Occipital lobe (tissue), 3 donors: ENCODE measurements at places on chromosomes 2 and 18. TPM values are rescaled to one million over a fixed set of nuclear protein-coding genes. Genes with fewer than 3 reads are reported as not detected.

The ARHGAP28 gene
- total RNA-seq: 21.2 TPM

GRCh38 chr18:65975536-65975935, 224.7 kb downstream of the CDH7 start:
- no peak for DNase-seq

DNA sequence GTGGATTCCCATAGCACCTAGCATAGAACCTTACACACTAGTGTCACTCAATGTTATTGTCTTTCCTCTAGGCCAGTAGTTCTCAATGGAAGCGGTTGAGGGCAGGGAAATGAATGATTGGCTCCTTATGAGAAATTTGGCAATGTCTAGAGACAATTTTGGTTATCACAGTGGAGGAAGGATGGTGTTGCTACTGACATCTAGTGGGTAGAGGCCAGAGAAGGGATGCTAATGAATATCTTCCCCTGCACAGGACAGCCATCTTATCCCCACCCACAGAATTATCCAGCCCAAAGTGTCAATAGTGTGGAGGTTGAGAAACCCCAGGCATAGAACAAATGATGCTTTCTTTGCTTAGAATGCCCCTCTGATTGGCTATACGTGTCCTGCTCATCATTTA, 15.8 kb downstream of the C18orf63 start:
- DNase-seq: no peak

DNA sequence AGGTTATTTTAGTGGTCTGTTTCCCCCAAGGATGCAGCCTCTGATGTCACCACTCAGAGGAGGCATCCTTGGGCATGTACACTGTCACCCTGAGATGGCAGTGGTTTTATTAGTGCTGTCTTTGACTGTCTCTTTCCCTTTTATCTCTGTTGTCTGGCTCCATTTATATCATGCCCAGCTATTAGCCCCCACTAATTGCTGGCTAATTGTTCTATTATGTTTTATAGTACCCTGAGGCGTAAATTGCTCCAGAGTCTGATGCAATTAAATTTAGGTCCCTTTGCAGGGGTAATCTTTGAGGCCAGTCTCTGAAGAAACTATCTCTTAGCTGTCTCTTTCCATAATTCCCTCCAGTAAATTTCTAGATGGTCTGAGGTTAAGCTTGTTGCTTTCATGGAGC, 301.0 kb upstream of the KLHL29 start:
- DNase-seq: no peak

- DNase-seq: no peak
Observed at GRCh38 chr2:120991441-120991840, 255.8 kb downstream of the GLI2 start.

The RETREG2 gene
- 73.8 TPM for total RNA-seq

The SNRPD1 gene
- total RNA-seq: 29.0 TPM

- DNase-seq: no peak
Observed at GRCh38 chr2:45857275-45857609, 205.8 kb downstream of the PRKCE start.

DNA sequence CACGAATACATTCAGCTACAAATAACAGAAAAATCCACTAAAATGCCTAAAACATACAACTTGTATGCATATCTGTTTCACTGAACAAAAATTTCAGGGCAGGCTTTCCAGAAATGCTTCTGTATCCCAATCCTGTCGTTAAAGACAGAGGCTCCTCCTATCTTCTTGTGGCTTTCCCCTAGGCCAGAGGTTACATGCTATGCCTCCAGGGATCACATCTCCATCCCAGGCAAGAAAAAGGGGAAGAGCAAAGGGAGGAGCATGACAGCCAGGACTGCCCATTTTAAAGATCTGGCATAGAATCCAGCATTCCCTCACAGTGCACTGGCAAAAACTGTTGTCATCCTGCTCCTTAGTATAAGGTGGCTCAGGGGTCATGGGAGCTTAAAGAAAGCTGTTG, 268.7 kb upstream of the SETBP1 start:
- no peak for DNase-seq

The ACTR1B gene
- total RNA-seq: 27.1 TPM

The MTCL1 gene
- total RNA-seq: 24.6 TPM

The C2orf92 gene
- total RNA-seq: 3.6 TPM

GRCh38 chr2:172863341-172863740, 127.7 kb downstream of the RAPGEF4 start:
- no peak for DNase-seq

The FAM136A gene
- 28.2 TPM for total RNA-seq

The INHBB gene
- total RNA-seq: 5.0 TPM

DNA sequence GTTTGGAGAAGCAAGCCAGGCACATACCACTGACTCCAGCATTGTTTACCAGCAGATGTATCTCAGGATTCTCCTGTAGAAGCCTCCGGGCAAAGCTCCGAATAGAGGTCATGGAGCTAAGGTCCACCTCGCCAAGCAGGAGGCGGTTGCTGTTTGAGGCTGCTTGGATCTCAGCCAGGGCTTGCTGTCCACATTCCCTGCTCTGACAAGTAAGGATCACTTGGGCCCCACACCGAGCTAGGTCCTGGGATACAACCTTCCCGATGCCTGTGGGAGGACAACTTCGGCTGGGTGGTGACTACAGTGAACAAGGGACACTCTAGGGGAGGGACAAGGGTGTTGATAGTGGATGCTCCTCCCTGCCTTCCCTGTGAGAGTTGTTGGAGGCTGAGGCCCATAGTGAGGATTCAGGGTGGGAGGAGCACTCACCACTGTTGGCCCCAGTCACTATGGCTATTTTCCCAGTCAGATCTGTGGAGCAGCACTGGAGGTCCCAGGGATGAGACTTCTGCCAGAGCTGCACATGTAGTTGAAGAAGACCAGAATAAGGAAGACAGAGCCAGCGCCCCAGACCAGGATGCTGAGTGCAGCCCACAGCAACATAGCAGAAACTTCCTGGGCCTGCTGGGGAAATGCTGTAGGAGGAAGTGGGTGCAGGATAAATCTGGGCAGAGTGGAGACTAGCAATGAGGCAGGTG, 8.3 kb downstream of the C2orf81 start:
- DNase-seq: no peak

The LHCGR gene
- total RNA-seq: 0.16 TPM

The SDC1 gene
- 9.0 TPM for total RNA-seq

DNA sequence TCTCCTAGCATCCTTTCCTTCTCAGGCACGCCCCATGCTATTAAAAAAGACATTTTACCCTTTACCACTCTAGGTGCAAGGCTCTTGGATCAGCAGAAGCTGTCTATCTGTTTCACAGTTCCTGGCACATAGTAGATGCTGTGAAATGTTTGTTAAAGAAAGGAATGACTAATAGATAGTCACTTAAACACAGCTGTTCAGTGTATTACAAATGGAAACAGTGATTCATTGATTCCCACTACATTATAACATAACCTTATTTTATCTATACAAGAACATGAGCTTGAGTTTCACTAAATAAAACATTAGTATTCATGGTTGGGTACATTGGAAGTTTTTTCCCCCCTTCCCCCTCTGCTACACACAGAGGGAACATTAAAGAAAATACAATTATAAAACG, 142.1 kb downstream of the ASXL3 start:
- no peak for DNase-seq

DNA sequence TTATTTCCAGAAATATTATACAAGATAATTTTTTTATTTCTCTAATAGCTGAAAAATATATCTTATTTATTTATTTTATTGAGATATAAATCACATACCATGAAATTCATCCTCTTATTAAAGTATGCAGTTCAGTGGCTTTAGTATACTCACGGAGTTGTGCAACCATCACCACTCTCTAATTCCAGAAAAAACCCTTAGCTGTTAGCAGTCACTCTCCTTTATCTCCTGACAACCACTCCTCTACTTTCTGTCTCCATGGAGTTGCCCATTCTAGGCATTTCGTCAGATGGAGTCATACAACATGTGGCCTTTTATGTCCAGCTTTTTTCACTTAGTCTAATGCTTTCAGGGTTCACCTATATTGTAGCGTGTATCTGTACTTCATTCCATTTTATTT, 66.5 kb downstream of the TCF7L1 start:
- no peak for DNase-seq

DNA sequence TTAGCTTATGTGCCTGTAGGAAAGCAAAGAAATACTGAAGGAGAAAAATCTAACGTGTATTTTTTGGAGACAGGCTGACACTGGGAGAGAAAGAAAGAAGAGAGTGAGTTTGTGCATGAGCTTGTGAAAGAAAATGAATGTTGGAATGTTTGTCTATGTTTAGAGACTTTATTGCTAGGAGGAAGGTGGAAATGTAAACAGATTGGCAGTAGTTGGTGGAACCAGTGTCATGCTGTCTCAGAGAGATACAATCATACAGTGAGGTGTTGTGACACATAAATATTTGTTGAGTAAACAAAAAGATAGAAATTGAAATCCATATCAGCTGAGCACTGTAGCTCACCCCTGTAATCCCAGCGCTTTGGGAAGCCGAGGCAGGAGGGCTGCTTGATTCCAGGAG, 222.2 kb upstream of the MEIS1 start:
- DNase-seq: no peak

DNA sequence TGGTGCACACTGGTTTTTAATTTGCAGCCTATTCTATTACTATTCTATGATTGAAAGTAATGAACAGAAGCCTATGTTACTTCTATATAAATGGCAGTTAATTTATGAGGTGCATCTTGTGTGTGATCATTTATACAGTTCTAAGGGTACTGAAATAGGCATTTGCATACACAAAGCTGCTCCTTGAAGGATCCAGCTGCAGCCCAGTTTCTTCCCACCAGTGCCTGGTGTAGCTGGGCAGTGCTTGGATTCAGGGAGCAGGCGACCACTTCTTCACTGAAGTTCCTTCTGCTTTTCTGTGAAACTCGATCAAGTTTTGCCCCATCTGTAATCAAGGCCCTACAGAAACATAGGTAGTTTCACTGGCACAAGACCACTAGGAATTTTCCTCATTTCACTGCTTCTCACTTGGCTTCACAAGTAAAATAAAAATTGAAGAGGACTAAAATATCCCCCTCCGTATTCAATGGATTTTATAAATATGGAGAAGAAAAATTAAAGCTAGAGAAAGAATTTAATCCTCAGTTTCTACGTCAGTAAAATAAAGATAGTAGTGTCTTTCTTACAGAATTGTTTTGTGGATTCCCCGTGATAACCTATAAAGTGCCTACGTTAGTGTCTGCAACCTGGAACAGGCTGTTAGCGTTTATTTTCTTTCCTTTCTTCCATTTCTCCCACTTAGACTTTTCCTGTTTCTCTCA, 1.7 kb upstream of the LPIN2 start:
- no peak for DNase-seq

GRCh38 chr2:154433010-154433409, 265.5 kb upstream of the KCNJ3 start:
- DNase-seq: no peak

GRCh38 chr2:105842555-105842954, 97.8 kb downstream of the NCK2 start:
- DNase-seq: no peak
